ENCODE measurements at places on chromosomes 11 and 22.

DNA sequence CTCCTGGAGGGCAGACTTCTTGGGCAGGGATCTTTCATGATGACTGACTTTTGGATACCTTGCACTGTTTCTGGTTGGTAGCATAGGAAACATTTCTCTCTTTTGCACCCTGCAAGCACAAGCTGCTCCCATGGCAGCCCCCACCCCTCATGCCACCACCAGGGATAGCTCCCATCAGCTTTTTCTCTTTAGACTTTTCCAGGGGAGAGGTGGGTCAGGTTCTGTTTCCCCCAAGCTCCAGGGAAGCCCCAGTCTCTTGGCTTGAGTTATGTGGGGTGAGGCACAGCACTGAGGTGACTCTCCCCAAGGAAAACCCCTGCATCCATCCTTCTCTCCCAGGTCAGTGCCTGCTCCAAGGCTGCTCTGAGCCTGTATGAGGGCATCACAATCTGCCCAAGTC is 22.5 kb downstream of the LRRC32 start:
- DNase-seq: no peak

DNA sequence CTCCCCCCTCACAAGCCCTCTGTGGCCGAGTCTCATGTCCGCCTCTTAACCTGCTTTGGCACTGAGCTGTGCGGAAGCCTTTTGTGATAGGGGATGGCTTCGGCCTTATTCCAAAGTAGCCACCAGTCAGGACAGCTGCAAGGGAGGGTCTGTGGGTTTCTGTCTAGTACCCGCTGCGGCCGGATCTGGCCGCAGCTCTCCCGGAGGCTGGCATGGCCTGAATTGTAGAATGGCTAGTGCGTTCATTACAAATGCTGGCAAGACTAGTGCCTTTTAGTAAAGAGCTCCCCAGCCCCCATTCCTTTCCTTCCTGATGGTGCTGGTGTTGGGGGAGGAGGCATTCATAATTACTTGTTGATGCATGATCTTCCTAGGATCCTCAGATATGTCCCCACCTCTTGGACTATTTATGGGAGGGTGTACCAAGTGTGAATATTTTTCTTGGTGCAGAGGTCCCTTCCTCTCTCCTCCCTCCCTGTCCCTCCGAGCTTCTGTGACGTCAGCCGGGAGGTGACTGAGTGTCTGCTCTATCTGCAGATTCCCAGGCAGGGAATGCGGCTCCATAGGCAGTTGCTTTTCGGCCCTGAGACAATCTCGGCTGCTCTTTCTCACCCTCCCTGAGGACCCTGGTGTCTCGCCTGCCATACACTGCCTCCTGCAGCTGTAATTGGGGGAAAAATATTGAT is 108.7 kb upstream of the E2F8 start:
- DNase-seq: no peak

DNA sequence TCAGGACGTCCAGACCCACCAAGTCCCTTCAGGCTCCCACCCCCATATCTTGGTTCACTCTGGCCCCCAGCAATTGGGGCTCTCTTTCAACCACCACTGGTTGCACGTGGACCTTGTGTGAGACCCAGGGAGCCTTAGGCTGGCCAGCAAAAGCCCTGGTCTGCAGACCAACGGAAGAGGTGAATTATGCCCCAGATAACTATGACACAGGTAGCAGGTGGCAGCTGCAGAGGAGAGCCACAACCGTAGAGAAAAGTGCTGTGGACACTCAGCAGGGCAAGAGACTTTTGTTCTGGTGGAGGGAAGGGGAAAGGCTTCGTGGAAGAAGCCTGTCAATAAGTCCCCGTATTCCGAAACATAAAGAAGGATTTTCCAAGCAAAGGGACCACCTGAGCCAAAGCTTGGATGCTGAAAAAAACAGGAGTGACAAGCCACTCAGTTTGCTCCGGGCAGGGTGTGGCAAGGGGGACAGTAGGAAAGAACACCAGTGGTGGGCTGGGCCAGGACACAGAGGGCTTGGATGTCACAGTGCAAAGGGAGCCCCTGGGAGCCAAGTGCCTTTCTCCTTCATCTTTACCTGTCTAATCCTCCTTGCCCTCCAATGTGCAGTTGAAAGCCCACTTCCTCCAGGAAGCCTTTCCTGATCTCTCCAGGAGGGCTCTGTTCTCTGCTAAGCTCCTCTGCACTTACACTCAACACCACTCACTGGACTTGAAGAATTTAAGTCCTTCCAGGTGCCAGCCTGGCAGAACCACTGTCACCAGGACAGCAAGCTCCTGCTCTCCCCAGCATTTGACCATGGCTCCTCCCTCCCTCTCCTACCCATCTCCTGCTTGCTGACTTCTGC is 264.7 kb downstream of the BUD13 start:
- DNase-seq: no peak

GRCh38 chr11:116172156-116172555 is 600.6 kb downstream of the BUD13 start:
- no peak for DNase-seq

DNA sequence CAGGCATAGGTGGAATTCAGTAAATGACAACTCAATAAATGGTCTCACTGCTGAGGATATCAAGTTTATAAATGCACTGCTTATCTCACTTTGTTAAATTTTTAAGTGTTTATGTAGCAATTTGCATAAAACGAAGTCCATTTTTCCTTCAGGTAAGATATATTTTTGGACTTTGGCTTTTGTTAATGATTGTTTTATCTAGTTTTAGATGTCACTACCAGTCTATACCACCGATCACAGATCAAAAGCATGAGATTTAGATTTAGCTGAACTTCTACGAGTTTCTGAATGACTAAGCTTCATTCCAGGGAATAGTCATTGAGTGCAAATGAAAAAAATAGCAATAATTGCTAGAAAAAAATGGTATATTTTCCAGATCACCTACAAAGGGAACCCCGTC is 12.8 kb upstream of the SLC5A12 start:
- DNase-seq: no peak

GRCh38 chr11:111778047-111778558 is 11.9 kb upstream of the PPP2R1B start:
- DNase-seq: no peak

DNA sequence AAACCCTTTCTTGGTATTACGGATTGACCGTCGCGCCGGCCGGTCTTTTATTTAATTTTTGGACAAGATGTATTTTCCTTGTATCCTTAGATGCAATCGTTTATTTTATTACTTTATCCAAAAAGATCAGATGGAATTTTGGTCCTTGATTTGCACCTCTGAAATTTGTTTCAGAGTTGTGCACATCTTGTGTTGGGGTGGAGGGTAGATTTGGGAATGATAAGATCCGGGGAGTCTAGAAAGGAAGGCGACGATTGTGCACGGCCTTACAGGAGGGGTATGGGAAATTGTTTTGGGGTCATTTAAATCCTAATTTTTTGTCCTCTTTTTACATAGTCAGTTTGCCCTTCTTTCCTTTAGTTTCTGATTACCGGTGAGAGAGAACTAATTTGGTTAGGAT is 1.4 kb downstream of the KDM2A start:
- no peak for DNase-seq

- no peak for DNase-seq
These were observed 10.4 kb downstream of the GNAZ start for GRCh38 chr22:23080613-23081290.

DNA sequence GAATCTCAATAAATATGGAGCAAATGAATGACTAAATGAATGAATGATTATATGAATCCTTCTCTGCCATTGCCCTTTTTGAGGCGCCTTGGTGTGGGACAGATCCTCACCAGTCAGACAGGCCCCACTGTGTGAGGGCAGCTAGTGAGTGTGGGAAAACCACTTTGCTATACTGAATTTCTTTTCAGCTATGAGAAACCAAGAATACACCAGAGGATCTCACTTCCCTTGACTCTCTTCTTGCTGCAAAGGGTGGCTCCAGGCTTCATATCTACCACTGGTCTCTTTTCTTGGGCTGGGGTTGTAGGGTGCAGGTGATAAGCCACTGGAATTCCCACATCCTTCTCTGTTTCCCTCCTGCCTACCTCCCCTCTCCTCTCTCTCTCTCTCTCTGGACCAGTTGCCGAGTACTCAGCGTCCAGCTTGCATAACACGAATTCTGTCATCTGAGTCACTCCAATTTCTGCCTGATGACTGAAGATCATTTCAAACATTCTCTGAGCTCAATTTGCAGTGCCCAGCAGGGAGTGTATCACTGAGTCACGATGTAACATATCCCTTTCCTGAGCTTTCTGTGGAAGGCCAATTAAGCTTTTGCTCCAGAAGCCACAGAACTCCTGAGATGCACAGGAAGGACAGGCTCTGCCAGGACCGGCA is 304.3 kb upstream of the NCAM1 start:
- peak; percentile 98 for DNase-seq

Data from fibroblast of upper back skin (primary cell).